ENCODE measurements at places on chromosomes 2 and 18. TPM values are rescaled to one million over a fixed set of nuclear protein-coding genes. Genes with fewer than 3 reads are reported as not detected.
A peak's percentile ranks its signal among the peaks of the same experiment; 100 is the strongest.

GPR35 gene
- total RNA-seq: 7.8 TPM

NDUFV2 gene
- total RNA-seq: 302 TPM

IGFBP2 gene
- total RNA-seq: 39.1 TPM

RAD51AP2 gene
- not detected for total RNA-seq

GRCh38 chr18:74896390-74896991 is 298.8 kb downstream of the ZNF407 start:
- H3K27ac ChIP-seq: no peak overlapping the region
- H3K4me1 ChIP-seq: peaks cover 7% of the 10 kb centered on the region
- no peaks in the 10 kb centered on the region for H3K27me3 ChIP-seq
- no peak overlapping the region for H3K4me3 ChIP-seq

DNA sequence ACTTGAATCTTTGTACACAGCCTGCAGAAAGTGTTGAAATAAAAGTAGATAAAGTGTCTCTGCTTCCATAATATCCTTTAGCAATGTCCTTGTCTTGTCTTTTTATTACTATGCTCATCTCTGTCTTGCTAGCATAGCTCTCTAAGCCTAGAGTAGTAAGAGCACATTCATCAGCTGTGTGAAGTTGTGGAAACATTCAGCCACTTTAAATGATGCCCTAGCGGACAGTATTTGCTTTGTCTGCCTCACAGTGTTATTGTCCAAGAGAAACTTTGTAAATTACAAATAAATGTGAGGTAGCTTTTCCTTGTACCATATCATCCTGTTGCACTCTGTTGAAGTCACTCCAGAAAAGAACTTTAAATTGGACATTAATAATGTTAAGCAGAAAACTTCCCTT is 60.3 kb upstream of the TTC21B start:
- H3K4me3 ChIP-seq: no peak overlapping the region
- no peaks in the 10 kb centered on the region for H3K36me3 ChIP-seq
- H3K27ac ChIP-seq: no peak overlapping the region
- H3K4me1 ChIP-seq: no peaks in the 10 kb centered on the region

- H3K4me3 ChIP-seq: no peak overlapping the region
- peak; percentile 51 for DNase-seq
- H3K36me3 ChIP-seq: no peaks in the 10 kb centered on the region
Measured at GRCh38 chr2:240640939-240641338, 15.7 kb downstream of the GPR35 start.

GRCh38 chr2:56347881-56348280 is 164.1 kb downstream of the CCDC85A start:
- no peak for DNase-seq
- no peaks in the 10 kb centered on the region for H3K27me3 ChIP-seq
- H3K4me1 ChIP-seq: no peaks in the 10 kb centered on the region
- H3K36me3 ChIP-seq: no peaks in the 10 kb centered on the region
- no peak overlapping the region for H3K4me3 ChIP-seq
- H3K27ac ChIP-seq: no peak overlapping the region

All from activated naive CD8-positive, alpha-beta T cell treated with anti-CD3 and anti-CD28 coated beads for 36 hours (primary cell).